ENCODE measurements at places on chromosomes 12 and 14.

DNA sequence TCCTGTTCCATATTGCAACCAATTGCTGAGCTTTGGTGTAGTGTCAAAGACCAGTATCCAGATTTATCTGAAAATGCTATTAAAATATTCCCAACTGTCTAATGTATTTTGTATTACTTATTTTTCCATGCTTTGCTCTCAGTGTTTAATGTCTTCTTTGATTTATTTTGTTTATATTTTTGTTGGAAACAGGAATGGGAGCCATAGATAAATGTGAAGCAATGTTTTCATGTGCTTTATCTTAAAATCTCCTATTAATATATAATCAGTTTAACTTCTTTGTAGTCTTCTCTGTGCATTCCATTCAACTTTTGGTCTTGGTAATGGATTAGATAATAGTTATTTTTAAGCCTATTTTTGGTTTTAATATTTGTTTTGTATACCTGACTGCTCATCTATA is 8.8 kb downstream of the RAP1B start:
- no peak for DNase-seq

DNA sequence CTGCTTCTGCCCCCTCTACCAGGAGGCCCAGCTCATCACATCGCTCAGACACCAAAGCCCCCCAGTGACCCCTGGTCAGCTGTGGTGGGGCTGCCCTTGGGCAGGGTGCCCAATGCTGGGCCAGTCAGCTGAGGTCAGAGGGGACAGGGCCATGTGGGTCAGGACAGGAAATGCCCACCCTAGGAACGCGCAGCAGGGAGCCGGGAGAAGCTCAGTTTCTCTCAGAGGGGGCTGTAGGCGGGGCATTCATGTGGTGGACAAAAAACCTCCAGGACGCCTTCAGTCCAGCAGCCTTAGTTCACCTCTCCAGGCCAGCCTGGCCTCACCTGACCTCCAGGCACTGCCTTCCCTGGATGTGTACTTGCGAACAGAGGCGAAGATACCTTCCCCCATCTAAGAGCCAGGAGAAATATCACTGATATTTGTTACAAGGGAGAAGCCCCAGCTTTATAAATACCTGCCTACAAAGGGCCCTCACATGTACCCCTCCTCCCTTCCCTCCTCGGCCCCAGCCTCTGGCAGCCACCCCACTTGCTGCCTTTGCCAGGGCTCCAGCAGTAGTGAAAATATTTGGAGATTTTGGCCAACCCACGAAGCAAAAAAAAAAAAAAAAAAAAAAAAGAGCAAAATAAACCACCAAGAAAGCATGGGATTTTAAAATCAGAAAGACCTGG is 41.9 kb upstream of the PLEKHG6 start:
- no peak for DNase-seq

DNA sequence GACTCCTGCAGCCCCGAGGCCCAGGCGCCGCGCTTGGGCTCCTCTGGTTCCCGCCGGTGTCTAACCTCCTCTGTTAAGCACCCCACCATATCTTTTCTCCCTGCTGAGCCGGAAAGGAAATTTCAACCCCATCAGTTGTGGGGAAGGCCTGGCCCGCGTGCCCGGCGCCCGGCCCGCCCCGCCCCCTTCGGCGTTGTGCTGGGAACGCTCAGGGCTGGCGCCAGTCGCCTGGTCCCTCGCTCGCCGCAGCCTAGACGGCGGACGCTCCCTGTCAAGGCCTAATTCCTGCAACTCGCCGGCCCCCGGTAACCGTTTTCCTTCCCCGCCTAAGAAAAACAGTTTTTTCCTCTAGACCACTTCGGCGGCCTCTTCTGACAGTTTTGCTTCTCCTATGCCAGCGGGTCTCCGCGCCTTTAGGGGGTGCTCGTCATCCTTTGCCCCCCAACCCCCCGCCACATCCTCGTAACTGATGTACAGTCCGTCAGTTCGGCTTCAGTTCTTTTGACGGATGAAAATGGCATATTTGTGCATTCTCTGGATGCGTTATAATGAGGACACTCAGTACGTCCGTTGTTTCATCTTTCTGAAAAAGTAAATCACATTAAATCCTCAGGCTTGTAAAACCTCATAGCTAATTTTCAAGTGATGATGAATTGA is 506 bp upstream of the NAP1L1 start:
- DNase-seq, result peak; percentile 89

GRCh38 chr12:119692997-119693396 is 25.1 kb downstream of the PRKAB1 start:
- DNase-seq, result no peak

All from hippocampal formation (tissue), 2 donors.